Neural progenitor cell (in vitro differentiated cells): ENCODE measurements at places on chromosomes 4 and X. TPM values are rescaled to one million over a fixed set of nuclear protein-coding genes. Genes with fewer than 3 reads are reported as not detected.
A peak's percentile ranks its signal among the peaks of the same experiment; 100 is the strongest.

IGSF1 gene
- 9.6 and 9.9 TPM in 2 replicates for total RNA-seq

TCP11X2 gene
- total RNA-seq = 0.88 and 1.1 TPM in 2 replicates

CT47B1 gene
- total RNA-seq = not detected in 2 replicates

- no peak for DNase-seq
Observed at GRCh38 chr4:145861336-145862318, 77.0 kb downstream of the ZNF827 start.

DNA sequence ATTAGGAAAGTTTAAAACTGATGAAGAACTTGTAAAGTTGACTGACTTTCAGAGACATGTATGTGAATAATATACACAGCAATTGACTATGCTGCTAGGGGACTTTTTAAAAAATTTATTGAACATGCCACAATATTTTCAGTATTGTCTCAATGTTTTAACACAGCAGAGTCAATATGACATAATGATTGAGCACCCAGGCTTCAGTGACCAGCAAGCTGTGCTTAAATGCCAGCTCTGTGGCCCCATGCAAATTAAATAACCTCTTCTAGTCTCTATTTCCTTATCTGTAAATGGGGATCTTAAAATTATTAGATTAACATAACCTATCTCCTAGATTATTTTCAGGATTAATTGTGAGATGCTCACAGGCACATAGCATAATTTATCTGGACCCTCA, 56.8 kb upstream of the TXK start:
- DNase-seq = no peak

DNA sequence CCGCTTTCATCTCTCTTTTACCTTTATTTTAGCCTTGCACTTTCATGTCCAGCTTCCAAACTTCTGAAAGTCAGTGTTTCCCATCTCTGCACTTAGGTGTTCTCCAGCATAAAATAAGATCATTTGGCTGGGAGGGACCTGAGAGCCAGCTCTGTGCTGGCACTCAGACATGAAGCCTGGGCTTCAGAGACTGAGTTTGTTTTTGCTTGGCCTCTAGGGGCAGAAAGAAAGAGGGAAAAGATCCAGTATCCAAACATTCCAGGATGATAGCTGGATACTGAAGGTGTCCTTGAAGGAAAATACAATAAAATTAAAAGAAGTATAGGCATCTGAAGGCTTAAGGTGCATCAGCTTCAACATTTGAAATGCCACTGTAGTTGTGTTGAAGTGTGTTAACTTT, 202.4 kb upstream of the ZIC3 start:
- peak; percentile 2 for DNase-seq

DNA sequence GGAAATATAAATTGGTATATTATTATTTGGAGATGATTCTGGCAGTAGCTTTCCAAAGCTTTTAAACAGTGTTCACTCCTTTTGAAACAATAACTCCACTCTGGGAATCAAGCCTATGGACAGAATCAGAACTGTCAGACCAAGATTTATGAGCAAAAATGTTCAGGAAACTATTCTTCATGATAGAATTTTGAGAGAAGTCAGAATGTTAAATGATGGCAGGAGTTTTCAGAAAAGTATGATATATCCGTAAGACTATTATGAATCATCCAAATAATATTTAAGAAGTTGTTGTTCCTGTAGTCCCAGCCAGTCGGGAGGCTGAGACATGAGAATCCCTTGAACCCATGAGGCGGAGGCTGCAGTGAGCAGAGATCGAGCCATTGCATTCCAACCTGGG, 50.5 kb upstream of the ADGRG2 start:
- no peak for DNase-seq

GRCh38 chrX:106201502-106202178, 33.5 kb downstream of the PWWP3B start:
- peak; percentile 65 for DNase-seq

- peak; percentile 39 for DNase-seq
Observed at GRCh38 chr4:169260217-169260866, 10.4 kb downstream of the SH3RF1 start.

DNA sequence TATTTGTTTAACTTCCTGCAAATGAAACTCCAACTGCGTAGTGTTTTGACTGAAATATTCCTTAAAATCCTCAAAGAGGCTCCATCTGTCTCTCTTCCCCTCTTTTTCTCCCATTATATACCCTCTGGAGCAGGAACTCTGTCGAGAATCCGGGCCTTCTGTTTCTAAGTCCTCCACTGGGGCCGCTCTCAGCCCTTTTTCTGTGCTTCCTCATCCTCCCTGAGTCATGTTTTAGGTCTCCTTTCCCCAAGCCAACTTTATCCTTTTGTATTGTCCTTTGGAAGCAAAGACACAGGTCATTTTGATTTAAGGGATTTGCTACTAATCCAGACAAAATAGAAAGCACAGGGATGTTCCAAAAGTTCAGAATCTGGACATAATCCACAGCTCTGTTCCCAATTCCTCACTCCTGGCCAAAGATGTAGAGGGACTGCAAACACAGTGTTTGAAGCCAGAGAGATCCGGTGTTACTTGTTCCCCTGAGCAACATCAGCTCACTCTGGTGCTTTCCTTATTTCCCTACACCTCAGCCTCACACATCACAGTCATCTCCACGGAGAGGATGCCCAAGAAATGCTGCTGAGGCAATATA, 131.0 kb upstream of the KLF3 start:
- no peak for DNase-seq
